Adrenal gland (tissue), 19 donors: ENCODE measurements at places on chromosomes 12 and 14. TPM values are rescaled to one million over a fixed set of nuclear protein-coding genes. Genes with fewer than 3 reads are reported as not detected.

AREL1 gene
- 25.7 TPM for total RNA-seq

- no peaks in the 10 kb centered on the region for H3K36me3 ChIP-seq
- peaks cover 4% of the 10 kb centered on the region for H3K4me1 ChIP-seq
- H3K27ac ChIP-seq: no peak overlapping the region
- no peaks in the 10 kb centered on the region for H3K27me3 ChIP-seq
Measured at GRCh38 chr14:31278883-31279282, 71.3 kb upstream of the HECTD1 start.

DNA sequence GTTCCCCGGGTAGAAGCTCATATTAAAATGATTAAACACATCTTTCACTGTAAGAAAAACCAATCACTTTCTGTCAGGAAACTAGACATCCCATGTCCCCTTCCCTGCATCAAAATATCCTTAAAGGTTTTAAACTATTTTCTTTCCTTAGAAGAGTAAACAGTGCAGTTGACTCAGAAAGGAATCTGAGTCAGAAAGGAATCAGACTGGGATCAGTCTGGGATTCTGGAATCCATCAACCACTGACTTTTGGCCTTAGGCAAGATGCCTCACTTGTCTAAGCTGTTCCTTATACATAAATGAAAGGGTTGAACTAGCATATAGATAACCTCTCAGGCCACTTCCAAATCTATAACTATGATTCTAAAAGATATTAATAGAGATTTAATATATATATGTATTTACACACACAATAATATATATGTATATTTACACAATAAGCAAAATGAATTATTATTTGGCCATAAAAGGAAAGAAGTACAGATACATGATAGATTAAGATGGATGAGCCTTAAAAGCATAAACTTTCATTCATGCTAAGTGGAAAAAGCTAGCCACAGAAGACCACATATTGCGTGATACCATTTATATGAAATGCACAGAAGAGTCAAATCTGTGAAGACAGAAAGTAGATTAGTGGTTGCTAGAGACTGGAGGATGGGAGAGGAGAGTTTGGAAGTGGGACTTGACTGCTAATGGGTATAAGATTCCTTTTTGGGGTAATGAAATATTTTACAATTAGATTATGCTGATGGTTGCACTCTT is 114.4 kb downstream of the SLC38A1 start:
- DNase-seq: no peak
- no peaks in the 10 kb centered on the region for H3K36me3 ChIP-seq
- no peak overlapping the region for H3K4me3 ChIP-seq
- no peaks in the 10 kb centered on the region for H3K4me1 ChIP-seq
- H3K27ac ChIP-seq: no peak overlapping the region
- H3K27me3 ChIP-seq: no peaks in the 10 kb centered on the region

DNA sequence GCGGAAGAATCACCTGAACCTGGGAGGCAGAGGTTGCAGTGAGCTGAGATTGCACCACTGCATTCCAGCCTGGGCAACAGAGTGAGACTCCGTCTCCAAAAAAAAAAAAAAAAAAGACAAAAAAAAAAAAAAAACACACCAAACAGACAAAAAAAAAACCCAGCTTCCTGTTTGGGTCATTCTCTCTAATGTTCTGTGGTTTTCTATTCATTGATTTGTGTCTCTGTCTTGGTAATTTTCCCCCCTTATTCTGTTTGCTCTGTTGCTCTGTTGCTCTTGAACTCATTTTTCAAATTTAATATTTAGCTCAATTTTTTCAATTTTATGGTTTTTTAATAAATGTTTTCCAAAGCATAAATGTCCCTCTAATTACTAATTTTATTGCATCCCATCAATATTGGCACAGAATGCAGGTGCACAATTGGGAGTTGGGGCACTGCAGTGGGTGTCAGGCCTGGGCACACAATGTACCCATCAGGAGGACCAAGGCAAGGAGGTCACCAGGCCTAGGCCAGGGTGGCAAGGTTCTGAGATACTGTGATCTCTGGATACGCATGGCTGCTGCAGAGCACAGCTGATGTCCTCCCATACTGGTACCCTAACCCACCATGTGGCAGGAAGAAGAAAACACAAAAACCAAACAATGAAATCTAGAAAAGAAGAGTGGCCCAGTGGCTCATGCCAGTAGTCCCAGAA is 8.0 kb upstream of the GNPTAB start:
- no peak overlapping the region for H3K27ac ChIP-seq
- H3K27me3 ChIP-seq: no peaks in the 10 kb centered on the region
- DNase-seq: no peak
- no peaks in the 10 kb centered on the region for H3K4me1 ChIP-seq

- DNase-seq: no peak
- no peak overlapping the region for H3K4me3 ChIP-seq
- H3K36me3 ChIP-seq: no peaks in the 10 kb centered on the region
- H3K4me1 ChIP-seq: no peaks in the 10 kb centered on the region
- no peak overlapping the region for H3K27ac ChIP-seq
- no peaks in the 10 kb centered on the region for H3K27me3 ChIP-seq
Measured at GRCh38 chr14:88961214-88961613, 136.8 kb downstream of the TTC8 start.

DNA sequence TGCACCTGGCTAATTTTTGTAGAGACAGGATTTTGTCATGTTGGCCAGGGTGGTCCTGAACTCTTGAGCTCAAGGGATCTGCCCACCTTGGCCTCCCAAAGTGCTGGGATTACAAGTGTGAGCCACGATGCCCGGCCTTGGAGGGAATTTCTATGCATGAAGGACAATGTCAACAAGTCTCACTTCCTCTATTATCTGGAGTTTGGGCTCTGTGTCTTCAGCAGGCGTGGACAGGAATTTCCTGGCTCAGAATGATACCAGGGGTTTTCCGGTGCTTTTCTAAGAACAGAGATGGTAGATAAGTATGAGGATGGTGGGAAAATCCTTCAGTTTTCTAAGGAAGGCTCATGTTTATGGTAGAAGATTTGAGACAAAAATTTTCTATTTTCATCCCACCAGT is 75.0 kb upstream of the CCDC60 start:
- DNase-seq: no peak
- no peaks in the 10 kb centered on the region for H3K27me3 ChIP-seq
- no peak overlapping the region for H3K4me3 ChIP-seq
- H3K27ac ChIP-seq: no peak overlapping the region
- H3K36me3 ChIP-seq: no peaks in the 10 kb centered on the region

- H3K27me3 ChIP-seq: no peaks in the 10 kb centered on the region
- H3K4me3 ChIP-seq: no peak overlapping the region
- peak overlapping the region; percentile 76 for H3K27ac ChIP-seq
- no peaks in the 10 kb centered on the region for H3K36me3 ChIP-seq
- DNase-seq: peak; percentile 93
- peaks cover 14% of the 10 kb centered on the region for H3K4me1 ChIP-seq
Measured at GRCh38 chr12:118120579-118121363, 15.2 kb upstream of the PEBP1 start.
